CD8-positive, alpha-beta T cell (primary cell): ENCODE measurements at places on chromosomes 6 and 20.

GRCh38 chr6:67350729-67351128 is 1284.4 kb upstream of the ADGRB3 start:
- DNase-seq = no peak

DNA sequence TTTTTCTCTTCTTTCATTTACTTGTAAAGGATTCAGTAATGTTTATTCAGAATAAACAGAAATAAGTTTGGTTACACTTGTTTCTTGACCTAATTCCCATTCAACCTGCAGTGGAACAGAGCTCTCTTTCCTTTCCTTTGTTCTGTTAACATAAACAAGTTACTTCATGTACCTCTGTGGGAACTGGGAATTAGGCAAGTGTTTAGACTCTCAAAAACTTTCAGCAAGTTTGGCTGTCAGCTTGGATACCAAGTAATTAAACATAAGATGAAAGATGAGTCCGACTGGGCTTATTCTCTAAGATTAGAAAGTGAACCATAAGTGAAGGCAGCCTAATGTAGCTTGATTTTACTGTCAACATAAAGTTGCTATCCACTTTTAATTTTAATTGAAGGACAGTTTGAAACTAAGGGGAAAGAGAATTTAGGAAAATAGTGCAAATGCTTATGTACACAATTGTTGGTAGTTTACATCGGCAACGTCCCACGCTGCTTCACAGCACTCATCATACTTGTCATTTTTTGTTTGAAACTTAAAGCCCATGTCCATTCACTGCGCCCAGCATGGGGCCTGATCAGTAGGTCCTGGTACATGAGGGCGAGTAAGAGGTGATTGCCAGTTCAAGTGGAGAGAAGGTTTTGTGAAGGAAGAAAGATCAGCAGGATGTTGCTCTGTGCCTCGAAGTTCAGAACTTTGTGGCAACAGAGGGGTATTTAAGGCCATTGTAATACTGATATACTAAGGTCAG is 113.0 kb downstream of the PLEKHG1 start:
- DNase-seq = no peak

DNA sequence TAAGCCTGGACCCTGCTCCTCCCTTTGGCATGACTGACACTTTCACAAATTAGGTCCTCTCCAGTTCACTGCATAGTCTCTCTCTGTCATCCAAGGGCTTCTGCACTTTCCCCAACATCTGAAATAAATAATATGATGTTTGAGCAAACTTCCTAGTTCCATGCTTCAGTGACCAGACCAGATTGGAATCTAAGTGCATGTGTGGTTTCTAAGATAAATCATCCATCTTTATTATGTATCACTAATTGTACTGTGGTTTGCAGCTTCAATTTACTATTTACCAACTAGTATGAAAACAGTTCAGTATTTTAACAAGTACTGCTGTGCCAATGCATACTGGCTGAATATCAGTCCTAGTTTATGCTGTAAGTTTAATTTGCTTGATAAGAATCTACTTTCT is 18.7 kb downstream of the SESN1 start:
- no peak for DNase-seq

DNA sequence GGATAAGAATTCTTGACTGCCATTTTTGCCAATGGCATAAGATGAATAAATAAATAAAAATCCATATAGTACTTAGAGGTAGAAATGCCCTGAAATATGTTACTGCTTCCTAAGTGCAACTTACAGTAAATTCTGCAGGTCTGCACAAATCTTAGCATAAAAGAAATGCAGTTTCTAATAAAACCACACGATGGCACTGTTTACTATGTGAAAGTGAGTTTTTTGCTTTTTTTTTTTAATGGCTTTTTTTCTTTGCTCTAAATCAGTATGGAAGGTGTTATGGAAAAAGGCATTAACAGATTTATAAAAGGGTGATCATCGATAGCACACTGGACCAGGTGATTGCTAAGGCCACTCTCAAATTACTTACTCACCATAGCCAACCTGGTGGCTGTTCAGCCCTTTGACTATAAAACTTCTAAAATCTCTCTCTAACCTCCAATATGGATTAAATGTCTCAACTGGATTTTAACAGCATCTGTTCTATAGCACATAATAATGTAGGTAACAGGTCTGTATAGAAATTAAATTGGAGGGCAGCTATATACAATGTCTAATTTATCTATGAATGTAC is 45.8 kb downstream of the AHI1 start:
- peak; percentile 63 for DNase-seq

- DNase-seq = no peak
These were observed 139.6 kb downstream of the EYA4 start for GRCh38 chr6:133380723-133381122.

- DNase-seq = no peak
These were observed 4.5 kb upstream of the TNFAIP3 start for GRCh38 chr6:137862419-137863090.

DNA sequence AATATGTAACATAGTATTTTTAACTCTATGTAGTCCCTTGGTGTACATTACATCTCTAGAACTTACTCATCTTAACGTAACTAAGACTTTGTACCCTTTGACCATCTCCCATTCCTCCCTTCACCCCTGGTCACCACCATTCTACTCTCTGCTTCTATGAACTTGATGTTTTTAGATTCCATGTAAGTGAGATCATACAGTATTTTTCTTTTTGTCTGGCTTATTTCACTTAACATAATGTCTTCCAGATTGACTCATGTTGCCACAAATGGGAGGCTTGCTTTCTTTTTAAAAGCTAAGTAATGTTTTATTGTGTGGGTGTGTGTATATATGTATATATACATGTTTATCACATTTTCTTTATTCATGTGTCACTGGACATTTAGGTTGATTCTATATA is 55.8 kb downstream of the TMEM200A start:
- DNase-seq = no peak

- peak; percentile 50 for DNase-seq
These were observed 2.4 kb downstream of the JAG1 start for GRCh38 chr20:10671221-10671918.

DNA sequence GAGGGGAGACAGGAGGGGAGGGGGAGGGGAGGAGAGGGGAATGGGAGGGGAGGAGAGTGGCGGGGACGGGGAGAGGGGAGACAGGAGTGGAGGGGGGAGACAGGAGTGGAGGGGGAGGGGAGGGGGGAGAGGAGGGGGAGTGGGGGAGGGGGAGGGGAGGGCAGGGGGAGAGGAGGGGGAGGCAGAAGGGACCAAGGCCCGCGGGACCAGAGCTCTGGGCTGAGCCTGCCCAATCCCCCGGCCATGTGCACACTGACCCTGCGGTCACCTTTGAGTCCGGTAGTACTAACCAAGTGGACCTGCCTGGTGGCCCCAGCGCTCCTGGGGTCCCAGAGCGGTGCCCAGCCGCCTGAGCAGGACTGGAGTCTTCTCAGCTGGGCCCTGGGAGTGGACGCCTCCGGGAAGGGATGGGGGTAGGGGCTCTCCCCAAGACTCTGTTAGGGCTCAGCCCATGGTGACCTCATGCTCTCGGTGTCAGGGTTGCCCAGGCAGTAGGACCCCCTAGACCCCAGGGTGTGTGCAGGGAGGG is 471 bp upstream of the KCNQ2 start:
- no peak for DNase-seq

DNA sequence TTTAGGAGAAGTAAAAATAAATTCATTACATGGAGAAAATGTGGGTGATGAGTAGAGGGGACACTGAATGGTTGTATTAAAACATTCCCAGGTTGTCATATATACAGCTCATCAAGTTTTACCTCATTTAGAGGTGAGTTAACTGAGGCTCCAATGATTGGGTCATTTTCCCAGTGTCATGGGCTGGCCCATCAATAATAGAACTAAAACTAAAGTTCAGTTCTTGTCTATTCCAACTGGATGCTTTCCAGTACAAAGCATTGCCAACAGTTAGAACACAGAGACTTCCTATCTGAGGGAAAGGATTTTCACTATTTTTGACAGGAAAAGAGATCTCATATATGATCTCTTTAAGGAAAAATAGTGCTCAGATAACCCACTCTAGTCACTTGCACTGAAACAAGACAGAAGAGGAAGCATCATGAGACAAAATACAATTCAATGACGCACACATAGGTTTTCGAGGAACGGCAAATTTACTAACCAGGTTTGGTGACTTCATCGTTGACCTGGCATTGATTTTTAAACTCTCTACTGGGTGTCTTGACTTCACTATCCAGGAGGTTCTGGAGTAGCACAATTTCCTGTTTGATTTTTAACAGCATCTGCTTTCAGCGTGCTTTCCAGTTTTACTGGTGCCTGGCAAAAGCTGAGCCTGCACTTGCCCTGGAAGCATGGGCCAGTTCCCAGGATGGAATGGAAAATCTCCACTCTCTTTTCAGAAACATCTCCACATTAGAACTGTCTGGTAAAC is 195.5 kb upstream of the FBXL4 start:
- no peak for DNase-seq

GRCh38 chr6:43222418-43223059 is 6.7 kb downstream of the DNPH1 start:
- no peak for DNase-seq

GRCh38 chr6:157025437-157025836 is 248.3 kb downstream of the ARID1B start:
- no peak for DNase-seq

GRCh38 chr20:50957276-50957675 is 1.1 kb downstream of the DPM1 start:
- no peak for DNase-seq

GRCh38 chr6:26428206-26428605 is 12.1 kb upstream of the BTN3A3 start:
- no peak for DNase-seq

- no peak for DNase-seq
These were observed 1.6 kb upstream of the TUBB1 start for GRCh38 chr20:59017493-59018231.

GRCh38 chr20:44025756-44026155 is 111.1 kb downstream of the TOX2 start:
- DNase-seq = no peak

DNA sequence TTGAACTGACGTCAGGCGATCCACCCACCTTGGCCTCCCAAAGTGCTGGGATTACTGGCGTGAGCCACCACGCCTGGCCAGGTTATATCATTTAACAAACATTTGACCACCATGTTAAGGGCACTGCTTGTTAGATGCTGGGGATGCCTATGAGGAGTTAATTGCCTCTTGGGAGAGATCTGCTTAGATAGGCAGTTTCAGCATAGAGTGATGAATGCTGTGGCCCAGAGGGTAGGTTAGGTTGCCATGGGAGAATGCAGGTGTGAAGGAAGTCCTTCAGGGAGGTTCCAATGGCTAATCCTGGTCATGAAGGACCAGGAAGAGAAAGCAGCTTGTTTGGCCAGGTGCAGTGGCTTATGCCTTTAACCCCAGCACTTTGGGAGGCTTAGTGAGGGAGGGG is 17.0 kb downstream of the PHF20 start:
- DNase-seq = no peak

DNA sequence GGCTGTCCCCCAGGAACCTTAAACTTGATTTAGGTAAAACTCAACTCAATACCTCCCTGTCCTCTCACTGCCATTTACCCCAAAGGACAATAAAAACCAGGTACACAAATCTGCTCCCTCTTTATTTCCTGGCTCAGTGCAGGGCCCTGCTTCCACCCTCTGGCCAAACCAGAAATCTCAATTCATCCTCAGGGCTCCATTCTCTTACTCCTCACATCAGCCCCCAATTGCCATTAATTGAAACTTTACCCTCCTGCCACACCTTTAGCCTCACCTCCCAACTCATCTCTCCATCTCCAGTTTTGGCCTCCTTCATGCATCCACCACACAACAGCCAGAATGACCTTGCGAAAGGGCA is 10.5 kb downstream of the ZBTB2 start:
- peak; percentile 28 for DNase-seq

DNA sequence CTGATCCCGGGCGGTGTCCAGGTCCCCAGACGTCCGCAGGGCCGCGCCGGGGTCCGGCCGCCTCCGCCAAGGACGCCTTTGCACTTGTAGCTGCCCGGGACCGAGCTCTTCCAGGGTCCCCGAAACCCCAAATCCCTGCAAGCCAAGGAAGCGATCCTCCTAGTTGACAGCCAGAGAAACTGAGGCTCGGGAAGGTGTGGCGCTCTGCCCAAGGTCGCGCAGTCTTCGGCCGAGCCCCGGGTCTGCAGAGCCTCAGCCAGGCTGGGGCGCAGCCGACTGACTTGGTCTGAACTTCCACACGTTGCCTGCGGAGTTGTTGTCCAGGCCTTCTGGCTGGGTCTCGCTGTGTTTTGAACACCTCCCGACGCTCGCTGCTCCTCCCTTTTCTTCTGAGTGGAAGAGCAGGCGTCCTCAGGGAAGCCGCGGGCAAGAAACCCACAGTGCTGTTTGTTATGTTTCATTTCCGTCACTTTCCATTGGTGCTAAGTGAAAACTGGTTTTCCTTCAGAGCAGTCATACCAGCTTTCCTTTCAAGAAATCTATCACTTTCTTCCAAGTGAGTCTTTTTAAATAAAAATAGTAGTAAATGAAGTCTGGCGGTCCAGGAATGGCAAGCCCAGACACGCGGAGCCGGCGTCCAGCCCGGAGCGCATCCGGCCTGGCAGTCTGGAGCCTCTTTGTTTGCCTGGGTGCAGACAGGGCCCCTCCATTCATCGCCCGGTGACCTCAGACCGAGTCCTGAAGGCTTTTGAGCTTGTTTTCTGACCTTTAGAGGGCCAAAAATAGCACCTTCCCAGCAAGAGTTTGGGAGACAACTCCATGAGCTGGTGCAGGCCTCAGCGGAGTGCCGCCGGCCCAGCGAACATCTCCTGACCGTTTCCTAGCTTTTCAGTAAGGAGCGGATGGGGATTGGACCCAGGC is 698 bp downstream of the FAM210B start:
- peak; percentile 30 for DNase-seq

DNA sequence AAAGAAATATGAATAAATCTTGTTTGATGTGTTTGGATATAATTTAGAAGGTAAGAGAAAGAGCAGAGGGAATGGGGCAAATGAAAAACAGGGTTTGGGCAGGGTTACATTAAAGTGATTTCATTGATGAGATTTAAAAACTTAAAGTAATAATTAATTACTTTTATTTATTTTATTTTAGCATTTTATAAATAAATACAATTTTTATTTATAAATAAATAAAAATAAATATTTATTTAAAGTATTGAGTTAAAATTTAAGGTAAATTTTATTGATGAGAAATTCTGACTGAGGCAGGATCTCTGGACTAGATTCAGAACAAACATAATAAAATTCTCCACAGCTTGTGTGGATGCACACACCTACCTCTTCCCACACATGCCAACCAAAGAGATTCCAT is 584.1 kb upstream of the BTBD3 start:
- no peak for DNase-seq

DNA sequence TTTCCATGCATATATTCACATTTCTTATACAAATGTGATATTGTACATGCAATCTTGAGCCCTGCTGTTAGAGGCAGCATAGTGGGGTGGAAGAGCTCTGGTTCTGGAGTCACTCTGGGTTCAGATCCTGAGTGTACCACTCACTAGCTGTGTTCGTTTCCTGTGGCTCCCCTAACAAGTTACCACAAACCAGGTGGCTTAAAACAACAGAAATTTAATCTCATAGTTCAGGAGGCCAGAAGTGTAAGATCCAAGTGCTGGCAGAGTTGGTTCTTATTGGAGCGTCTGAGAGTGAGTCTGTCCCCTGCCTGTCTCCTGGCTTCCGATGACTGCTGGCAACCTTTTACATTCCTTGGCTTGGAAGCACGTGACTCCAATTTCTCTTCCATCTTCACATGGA is 115.6 kb downstream of the MAP3K7 start:
- DNase-seq = no peak
